ENCODE measurements at places on chromosomes 12 and 14. TPM values are rescaled to one million over a fixed set of nuclear protein-coding genes. Genes with fewer than 3 reads are reported as not detected.

The ANO4 gene
- total RNA-seq: 46.7 TPM

DNA sequence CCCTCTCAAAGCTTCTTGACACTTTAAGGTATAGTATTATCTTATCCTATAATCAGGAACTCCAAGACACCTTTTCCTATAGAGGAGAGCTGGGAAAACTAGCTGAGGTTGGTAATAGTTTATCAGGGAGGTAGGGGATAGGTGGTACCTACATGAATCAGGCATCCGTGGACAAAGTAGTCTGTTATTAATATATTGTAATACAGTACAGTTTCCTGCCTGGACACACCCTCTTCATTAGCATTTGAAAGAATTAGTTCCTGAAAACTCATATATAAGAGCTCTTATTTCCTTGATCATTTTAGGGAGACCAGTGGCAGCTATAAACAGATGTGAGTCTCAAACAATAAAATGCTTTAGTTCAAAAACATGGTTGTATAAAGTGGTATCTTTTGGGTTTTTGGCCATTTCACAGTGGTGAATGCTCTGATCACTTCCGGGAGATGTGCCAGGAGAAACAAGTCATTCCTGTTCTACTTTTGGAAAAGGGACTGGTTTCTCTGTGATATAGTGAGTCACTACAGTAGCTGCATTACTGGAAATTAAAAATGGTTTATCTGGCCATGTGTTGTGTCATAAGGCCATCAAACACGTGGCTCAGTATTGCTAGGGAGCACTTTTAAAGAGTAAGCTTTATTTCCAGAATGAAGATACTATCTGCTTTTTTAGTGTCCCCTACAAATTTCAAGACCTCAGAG is 98.1 kb downstream of the KLRB1 start:
- DNase-seq: no peak

DNA sequence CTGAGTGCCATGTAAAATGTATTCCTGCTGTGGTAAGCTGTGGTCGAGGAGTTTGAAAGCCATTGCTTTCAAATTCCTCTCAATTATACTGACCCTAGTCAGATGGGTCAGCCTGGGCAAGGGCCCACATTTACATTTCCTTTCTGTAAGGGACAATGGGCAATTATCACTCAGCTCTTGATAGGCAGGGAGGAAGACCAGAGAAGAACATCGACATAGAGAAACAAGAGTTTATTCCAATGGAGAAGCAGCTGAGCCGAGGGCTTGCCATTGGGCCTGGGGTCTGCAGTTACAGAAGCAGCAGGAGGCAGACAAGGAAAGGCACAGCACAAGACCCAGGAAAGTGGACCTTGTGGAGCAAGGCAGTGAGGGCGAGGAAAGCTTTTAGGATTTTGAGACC is 9.7 kb downstream of the NRIP2 start:
- DNase-seq: no peak

DNA sequence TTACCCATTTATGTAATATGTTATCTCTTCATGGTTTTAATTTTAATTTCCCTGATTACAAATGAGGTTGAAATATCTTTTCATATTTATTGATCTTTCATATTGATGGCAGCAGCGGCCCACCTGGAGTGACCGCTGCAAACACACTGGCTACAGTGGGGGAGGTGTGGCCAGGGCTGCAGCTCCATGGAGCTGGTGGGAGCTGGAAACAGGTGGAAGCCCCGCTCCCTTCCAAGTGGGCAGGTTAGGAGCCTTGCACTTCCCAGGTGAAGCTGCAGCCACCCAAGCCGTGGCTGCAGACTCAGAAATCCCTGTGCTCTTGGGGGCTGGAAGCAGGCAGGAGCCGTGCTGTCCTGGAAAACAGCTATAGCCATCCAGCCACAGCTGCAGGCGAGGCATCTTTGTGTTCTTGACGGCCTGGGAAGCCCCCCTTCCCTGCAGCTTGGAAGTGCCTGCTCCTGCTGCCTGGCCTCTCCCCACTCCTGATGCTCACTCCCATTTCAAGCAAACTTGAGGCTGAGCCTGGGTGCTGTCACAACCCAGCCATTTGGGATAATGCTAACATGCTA is 201.1 kb downstream of the TMEM117 start:
- DNase-seq: no peak

The OR6C6 gene
- total RNA-seq: not detected

DNA sequence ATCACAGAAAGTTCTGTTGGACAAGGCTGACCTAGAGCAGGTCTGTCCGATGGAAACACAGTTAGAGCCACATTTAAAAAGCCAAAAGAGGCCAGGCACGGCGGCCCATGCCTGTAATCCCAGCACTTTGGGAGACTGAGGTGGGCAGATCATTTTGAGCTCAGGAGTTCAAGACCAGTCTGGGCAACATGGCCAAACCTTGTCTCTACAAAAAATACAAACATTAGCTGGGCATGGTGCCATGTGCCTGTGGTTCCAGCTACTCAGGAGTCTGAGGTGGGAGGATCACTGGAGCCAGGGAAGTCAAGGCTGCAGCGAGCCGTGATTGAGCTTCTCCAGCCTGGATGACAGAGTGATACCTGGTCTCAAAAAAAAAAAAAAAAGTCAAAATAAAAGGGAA is 14.9 kb downstream of the UBE3B start:
- no peak for DNase-seq

The FAM186B gene
- total RNA-seq: not detected

GRCh38 chr12:19129122-19129485 is 429 bp upstream of the PLEKHA5 start:
- DNase-seq: no peak

GRCh38 chr14:68355415-68355814 is 437.5 kb downstream of the ZFP36L1 start:
- DNase-seq: no peak

DNA sequence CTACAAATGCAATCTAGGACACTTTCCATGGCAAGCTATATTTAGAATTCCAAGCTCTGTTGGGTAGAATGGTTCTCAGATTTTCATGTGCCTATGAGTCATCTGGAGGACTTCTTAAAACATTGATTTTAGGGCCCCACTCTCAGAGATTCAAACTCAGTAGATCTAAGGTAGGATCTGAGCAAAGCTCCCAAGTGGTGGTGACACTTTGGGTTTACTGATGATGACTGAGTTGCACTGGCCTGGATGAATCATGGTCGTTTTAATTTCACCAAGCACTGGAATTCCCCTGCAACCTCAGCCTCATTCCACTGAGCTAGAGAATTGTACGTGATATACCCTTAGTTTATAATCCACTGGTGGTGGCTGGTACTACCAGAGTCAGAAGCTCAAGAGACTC is 86.5 kb downstream of the PPM1H start:
- no peak for DNase-seq

DNA sequence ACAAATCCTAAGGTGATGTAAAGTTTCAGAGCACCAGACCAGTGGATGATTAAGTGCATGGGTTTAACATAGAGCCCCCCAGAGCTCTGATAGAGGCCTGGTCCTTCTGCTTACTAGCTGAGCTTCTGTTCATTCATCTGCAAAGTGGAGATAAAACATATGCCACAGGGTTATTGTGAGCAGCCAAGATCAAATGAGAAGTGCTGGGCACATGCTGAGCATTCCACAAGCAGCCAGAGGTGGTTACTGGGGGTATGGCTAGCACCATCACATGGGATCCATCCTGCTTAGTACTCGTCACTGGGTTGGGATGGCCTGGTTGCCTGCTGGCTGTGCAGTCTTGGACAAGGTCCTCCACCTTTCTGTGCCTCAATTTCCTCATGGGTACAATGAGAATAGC is 18.0 kb upstream of the SMUG1 start:
- no peak for DNase-seq

DNA sequence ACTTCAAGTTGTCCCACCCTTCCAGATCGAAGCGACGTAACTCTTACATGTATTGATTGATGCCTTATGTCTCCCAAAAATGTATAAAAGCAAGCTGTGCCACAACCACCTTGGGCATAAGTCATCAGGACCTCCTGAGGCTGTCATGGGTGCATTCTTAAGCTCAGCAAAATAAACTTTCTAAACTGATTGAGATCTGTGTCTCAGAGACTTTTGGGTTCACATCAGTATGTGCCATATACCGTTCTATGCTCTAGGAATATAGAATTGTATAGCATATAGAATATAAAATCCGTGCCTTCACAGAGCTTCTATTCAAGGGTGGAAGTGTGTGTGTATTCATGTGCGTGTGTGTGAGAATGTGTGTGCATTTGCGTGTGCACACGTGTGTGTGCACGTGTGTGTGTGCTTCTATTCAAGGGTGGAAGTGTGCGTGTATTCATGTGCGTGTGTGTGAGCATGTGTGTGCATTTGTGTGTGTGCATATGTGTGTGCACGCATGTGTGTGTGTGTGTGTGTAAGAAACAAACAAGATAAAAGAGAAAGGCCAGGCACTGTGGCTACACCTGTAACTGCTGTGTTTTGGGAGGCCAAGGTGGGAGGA is 11.5 kb upstream of the STX2 start:
- DNase-seq: no peak

- DNase-seq: no peak
Measured at GRCh38 chr14:50791201-50791600, 39.8 kb downstream of the NIN start.

The USP44 gene
- total RNA-seq: 3.9 TPM

The CPSF6 gene
- total RNA-seq: 93.4 TPM

- no peak for DNase-seq
Measured at GRCh38 chr14:92903359-92903758, 19.6 kb upstream of the CHGA start.

The WSB2 gene
- total RNA-seq: 192 TPM

The KRT74 gene
- total RNA-seq: not detected

The TUNAR gene
- 13.2 TPM for total RNA-seq

- no peak for DNase-seq
Measured at GRCh38 chr14:49056021-49056420, 530.2 kb downstream of the RPS29 start.

DNA sequence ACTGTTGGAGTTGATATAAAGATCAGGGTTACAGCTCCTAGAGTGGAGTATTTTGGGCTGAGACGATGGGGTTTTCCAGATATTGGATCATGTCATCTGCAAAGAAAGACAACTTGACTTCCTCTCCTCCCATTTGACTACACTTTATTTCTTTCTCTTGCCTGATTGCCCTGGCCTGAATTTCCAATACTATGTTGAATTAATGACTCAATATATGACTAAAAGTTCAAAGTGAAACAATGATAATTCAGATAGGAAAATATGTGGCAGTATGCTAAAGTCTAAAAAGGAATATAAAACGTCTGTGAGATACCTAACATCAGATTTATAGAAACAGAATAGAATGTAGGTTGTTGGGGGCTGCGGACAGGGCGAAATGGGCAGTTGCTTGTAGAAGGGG is 72.2 kb downstream of the BHLHE41 start:
- DNase-seq: no peak

GRCh38 chr14:100498068-100498467 is 89.1 kb downstream of the BEGAIN start:
- DNase-seq: no peak

DNA sequence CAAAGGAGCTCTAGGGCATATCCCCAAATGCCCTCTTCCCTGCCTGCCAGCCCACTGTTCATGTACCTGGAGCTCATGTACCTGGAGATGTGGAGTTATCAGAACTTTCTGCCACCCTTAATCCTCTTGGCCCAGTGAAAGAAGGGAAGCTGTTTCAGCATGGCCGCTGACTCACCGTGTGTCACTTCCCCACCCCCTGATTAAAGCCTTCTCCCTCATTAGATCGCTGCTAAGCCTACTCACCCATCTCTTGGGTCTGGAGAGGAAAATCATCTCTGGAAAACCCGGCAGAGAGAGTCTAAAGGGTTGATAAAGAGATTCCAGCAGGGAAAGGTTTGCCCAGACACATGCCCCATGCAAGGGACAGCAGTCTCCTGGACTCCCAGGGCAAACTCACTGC is 4.5 kb upstream of the LTBP2 start:
- no peak for DNase-seq

GRCh38 chr12:43669373-43669772 is 89.2 kb downstream of the PUS7L start:
- no peak for DNase-seq

DNA sequence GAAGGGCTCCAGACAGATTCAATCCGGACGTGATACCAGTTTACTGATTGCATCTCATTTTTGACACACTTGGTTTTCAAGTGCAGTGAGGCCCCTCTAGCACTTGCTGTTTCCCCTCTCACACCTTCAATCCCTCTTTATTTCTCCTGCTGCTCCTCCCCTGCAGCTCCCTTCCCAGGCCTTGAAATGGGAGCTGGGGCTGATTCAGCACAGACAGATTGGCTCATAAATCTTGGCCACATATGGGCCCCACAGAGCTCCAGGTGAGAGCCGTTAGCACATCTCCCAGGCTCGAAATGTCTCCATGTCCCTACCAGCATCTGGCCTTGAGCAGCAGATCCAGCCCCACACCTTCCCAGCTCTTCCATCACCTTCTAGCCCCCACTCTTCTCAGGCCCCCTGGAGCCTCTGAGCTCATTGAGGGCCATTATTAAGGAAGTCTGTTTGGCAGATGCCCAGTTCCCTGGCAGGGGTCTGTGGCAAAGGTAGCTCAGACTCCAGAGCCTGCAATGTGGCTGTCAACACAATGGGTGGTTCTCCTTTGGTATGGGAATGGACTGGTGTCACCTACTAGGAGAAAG is 220.3 kb upstream of the FKBP4 start:
- DNase-seq: no peak

- no peak for DNase-seq
Measured at GRCh38 chr12:40561395-40561966, 130.8 kb upstream of the CNTN1 start.

- no peak for DNase-seq
Measured at GRCh38 chr14:53491256-53491883, 338.2 kb upstream of the DDHD1 start.
